Gastroesophageal sphincter (tissue), 4 donors: ENCODE measurements at places on chromosomes 12 and 14.
A peak's percentile ranks its signal among the peaks of the same experiment; 100 is the strongest.

DNA sequence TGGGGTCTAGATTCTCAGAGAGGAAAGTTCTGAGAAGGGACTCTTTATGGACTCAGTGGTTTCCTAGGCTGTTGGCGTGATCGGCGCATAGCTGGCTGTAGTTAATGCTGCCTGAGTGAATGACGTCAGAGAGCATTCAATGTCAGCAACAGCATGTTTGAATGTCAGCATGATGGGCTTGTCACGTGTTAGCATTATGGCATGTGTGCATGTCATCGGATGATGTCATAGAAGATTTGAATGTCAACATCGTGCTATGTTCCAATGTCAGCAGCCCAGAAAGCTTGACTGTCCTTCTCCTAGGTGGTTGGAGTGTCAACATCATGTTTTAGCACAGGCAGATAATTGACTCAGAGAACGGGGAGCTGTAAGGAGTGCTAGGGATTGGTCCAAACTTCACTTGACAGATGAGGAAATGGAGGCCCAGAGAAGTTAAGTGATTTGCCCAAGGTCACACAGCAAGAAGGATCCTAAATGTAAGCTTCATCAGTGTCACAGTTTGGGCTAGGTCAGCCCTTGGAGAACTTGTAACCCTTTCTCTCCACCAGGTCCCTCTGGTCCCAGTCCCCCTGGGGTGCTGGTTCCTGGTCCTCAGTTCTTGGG, 45.5 kb downstream of the MVK start:
- no peak for ATAC-seq

DNA sequence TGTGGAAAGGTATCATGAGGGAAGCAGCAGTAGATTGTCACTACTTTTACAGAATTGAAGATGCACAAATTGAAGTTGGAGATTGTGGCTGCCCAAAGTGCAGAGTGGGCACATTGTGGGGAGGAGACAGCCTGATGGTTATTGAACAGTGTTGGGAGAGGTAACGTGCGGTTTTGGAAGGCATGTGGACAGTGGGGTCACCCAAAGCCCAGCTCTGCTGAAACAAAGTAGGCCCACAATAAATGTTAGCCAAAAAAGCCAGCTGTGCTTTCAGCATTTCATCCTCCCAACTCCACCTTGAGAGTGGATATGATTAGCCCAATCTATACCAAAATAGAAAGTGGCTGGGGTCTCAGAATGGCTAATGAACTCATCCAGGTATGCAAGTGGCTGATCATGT, 96.7 kb downstream of the TMX1 start:
- no peak for ATAC-seq

DNA sequence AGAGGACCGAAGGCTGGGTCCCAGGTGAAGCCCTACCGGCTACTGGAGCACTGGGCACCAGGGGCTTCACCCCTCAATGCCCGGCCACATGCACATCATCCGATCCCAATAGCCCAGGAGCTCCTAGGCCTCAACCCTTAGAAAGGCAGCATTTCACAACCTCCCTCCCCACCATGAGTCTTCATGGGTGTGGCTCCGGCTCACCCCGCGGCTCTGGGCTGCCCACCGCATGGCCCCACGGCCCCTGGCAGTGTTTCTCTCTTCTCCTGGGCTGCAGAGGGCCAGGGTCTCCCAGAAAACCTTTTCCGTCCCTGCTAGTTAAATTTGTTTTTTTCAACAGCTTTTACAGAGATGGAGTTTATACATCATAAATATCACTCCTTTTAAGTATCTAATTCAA, 28.6 kb upstream of the DLK1 start:
- no peak for ATAC-seq

- no peak for ATAC-seq
These were observed 37.8 kb upstream of the OR4E1 start for GRCh38 chr14:21711360-21711961.

- peak; percentile 95 for ATAC-seq
These were observed at the start of gene PPP1R12A for GRCh38 chr12:79935021-79935623. PPP1R12A (minus strand) TSS chr12:79935097; CDS start chr12:79934931, 166 bp downstream.

DNA sequence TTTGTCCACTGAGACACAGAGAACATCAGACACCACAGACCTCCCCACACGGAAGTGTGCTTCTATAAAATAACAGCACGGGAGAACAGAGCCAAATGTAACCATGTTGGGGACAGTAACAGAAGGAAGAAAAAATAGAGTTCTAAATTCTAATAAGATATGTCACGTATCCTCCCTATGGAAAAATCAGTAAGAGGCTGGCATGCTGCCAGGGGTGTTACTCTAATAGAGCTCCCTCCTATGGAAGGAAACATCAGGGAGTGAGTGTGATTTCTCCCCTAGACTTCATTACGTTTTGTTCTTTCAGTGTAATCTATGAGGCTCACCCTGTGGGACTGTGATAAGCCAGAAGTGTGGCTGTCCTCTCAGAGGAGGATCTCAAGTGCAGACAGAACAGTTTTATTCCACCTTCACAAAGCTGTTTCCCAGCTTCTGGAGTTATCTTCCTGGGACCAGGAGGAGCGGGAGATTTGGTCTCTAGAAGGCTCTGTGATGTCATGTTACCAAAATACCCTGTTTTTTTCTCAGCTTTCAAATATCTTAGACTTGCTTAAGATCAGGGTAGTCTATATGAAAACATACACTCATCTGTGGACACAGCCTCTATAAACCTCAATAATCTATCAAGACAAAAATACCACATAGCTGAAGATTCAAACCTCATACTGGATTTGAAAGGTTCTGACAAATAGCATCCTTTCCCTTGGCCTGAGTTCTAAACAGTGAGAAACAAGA, 69.3 kb downstream of the ZFC3H1 start:
- ATAC-seq, result no peak
